Upper lobe of left lung (tissue), 6 donors: ENCODE measurements at places on chromosomes 3 and 15.

DNA sequence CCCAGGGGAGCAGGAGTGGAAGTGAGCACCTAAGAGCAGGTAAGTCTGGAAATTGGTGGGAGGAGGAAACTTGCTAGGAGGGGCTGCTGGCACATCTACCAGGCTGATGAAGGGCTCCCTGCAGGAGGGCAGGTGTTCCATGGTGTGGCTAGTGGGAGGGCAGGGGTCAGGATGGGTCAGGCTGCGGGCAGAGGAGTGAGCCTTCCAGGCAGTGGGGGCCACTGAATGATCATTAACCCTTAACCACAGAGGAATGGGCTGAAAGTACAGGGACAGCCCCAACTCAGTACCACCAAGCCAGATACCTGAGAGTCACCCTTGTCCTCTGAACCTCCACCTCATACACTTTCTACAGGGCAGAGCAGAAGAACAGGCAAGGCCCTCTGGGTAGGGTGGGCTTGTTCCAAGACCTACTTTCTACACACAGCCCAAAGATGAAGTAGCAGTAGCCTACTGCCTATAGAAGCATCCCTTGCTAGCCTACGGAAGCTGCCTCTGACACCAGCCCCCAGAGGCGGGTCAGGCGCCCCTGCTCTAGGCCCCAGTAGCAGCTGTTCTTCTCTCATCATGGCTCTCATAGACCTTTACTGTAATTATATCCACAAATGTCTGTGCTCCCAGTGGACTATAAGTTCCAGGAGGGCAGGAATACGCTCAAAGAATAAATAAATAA lies 4.6 kb downstream of the RAB6B start:
- no peaks in the 10 kb centered on the region for H3K36me3 ChIP-seq
- H3K27ac ChIP-seq = no peak overlapping the region
- no peaks in the 10 kb centered on the region for H3K27me3 ChIP-seq
- H3K4me3 ChIP-seq = no peak overlapping the region
- DNase-seq = no peak

- peak overlapping the region; percentile 67 for H3K27ac ChIP-seq
- H3K4me3 ChIP-seq = no peak overlapping the region
- no peaks in the 10 kb centered on the region for H3K4me1 ChIP-seq
- DNase-seq = no peak
- no peaks in the 10 kb centered on the region for H3K27me3 ChIP-seq
- H3K36me3 ChIP-seq = no peaks in the 10 kb centered on the region
Observed at GRCh38 chr3:4474683-4475490, 7.8 kb upstream of the SUMF1 start.

- H3K36me3 ChIP-seq = no peaks in the 10 kb centered on the region
- H3K4me3 ChIP-seq = no peak overlapping the region
- no peak for DNase-seq
- no peaks in the 10 kb centered on the region for H3K27me3 ChIP-seq
- H3K27ac ChIP-seq = no peak overlapping the region
- H3K4me1 ChIP-seq = peaks cover 13% of the 10 kb centered on the region
Observed at GRCh38 chr3:32256206-32256605, 17.7 kb downstream of the CMTM8 start.

GRCh38 chr3:90016555-90016954 lies 909.1 kb downstream of the EPHA3 start:
- H3K36me3 ChIP-seq = no peaks in the 10 kb centered on the region
- no peak overlapping the region for H3K4me3 ChIP-seq
- no peak for DNase-seq
- no peaks in the 10 kb centered on the region for H3K4me1 ChIP-seq
- no peak overlapping the region for H3K27ac ChIP-seq
- H3K27me3 ChIP-seq = no peaks in the 10 kb centered on the region
